ENCODE measurements at places on chromosomes 1 and 21. TPM values are rescaled to one million over a fixed set of nuclear protein-coding genes. Genes with fewer than 3 reads are reported as not detected.

Gene RIPK4
- 40.9 TPM for total RNA-seq

Gene KIF21B
- 0.63 TPM for total RNA-seq

Gene MNDA
- total RNA-seq = not detected

Gene MIS18A
- 25.7 TPM for total RNA-seq

Gene TRAF5
- total RNA-seq = 3.4 TPM

Gene CD247
- not detected for total RNA-seq

Gene TIMM17A
- 66.4 TPM for total RNA-seq

Measured in foreskin keratinocyte (primary cell).